GM03348 (cell line): ENCODE measurements at places on chromosomes 1 and 21.

DNA sequence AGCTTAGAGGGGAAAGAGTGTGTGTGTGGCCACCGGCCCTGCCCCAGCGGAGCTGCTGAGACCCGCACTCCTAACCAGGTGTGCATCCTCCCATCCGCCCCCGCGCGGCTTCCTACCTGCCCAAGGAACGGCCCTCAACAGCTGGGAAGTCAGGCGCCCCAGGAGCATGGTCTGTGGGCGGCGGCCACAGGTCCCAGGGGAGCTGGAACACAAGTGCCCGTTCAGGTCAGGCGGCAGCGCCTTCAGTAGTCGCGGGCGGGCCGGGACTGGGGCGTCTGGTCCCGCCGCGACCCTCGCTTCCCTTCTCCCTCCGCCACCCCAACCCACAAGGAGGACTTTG lies 448 bp downstream of the AURKAIP1 start:
- no peak for DNase-seq

DNA sequence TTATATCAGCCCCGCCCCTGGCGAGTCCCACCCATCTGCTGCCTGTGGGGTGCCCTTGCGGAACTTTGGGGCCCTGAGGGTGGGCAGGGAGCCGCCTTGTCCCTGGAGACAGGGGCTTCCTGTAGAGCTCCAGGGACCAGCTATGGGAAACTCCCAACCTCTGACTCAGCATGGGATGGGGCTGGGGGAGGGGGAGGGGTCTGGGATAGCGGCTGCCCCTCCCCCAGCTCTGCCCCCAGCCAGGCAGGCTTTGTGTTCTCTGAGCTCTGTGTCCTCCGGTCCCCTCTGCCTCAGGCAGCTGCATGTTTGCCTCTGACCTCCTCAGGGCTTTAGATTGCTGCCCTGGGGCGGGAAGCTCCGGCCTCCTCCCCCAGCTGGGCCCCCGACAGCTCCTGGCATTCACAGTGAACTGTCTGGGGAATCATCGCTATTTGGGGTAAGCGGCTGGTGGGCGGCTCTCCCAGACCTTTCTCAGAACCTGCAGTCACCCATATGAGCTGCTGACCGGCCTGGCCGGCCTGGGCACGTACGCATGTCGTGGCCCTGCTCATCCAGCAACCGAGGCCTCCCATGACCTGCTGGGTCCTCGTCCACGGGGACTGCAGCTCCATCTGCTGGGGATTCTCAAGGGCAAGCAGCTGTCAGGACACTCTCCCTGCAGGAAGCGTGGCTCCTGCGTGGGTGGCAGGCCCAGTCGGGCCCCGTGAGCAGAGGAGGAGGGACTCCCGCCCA lies 17.1 kb downstream of the ARHGEF16 start:
- peak; percentile 54 for DNase-seq

DNA sequence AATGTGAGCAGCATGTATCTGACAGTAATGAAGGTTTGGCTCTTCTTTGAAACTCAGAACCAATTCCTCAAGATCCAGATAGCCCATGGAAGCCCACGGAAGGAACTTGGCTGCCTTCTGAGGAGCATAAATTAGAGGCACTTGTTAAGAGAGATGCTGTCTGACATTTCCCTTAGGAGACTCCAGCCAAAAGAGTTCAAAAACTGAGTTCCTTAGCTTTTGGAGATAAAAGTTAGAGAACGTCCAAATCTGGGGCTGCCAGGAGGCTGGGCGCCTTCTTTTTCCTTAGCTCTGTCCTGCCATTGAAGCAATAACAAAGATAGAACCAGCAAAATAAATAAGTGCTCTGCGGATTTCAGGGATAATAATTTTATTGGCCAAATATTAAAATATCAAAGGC lies 439.6 kb upstream of the USP24 start:
- no peak for DNase-seq

DNA sequence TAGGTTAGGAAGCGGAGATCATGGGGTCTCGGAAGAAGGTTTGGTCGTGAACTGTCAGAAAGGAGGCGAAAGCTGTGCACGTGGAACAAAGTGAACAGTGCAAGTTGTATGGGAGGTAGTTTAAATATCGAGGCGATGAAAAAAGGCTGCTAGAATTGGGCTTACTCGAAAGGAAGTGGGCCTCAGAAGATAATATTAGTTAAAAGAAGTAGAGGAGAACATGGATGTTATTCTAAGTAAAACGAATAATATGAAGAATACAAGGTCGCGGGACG lies 571 bp downstream of the WDR3 start:
- DNase-seq, result no peak

DNA sequence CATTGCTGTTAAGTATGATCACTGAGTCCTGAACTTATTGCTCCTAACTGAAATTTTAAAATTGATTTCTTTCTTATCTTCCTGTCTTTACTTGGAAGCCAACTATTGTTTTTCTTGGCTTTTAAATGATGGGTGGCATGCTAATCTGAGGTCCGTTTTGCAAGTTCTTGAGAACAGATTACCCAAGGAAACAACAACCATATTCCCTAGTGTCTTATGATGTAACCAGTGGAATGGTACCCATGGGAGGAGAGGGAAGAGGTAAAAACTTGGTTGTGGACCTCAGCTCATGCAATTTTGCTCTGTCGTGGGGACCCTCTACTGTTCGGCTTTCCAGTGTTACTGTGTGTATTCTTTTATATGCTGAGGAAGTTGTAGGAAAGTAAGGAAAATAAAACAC lies 454.8 kb upstream of the ADAMTS5 start:
- DNase-seq, result no peak

GRCh38 chr1:48683839-48684238 lies 92.9 kb downstream of the BEND5 start:
- DNase-seq, result no peak

DNA sequence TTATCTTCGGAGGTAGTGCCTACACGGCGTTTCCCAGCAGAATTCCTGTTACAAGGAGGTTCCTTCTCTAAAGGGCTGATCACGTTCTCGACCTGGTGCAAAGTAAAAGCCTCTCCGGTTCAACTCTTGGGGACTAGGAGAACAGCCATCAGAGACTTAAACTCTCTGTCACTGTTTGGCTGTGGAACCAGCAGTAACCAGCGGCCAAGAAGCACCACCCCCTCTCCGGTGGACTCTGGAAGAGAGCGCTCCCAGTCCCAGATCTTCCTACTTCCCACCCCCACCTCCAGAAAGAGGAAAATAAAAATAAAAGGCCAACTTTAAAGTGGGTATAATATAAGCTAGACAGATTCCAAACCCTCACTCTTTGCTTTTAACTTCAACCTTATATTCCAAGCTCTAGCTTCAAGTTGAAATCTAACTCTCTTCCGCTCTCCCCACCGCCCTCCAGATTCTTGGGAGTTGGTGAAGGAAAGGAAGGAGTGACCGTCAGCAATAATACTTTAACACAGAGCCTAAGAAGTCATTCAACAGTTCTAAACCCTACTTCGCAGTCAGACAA lies 2.9 kb downstream of the BRINP3 start:
- no peak for DNase-seq
